Dermis microvascular lymphatic vessel endothelial cell (primary cell): ENCODE measurements at places on chromosomes 5 and 9.

- no peak for DNase-seq
These were observed 41.3 kb upstream of the HSPA9 start for GRCh38 chr5:138616508-138616907.

- DNase-seq: peak; percentile 24
These were observed 1.1 kb downstream of the HRCT1 start for GRCh38 chr9:35906923-35907699.

DNA sequence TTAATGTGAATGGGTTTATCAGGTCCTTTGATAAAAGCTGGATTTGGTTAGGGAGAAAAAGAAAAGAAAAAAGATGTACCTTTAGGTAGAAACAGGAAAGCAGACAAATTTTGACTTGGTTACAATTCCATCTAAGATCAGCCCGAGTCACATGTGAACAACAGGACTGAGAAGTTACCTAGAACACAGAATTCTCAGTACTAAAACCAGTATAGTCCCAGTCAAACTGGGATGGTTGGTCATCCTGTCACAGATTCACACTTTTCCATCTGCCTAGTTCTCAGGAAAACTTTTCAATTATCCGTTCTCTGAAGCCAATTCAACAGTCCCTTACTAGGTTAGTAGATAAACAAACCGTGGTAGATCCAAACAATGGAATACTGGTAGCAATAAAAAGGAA, 190.3 kb upstream of the PTGER4 start:
- no peak for DNase-seq

GRCh38 chr5:147610798-147611197, 100.9 kb upstream of the DPYSL3 start:
- DNase-seq: no peak

- no peak for DNase-seq
These were observed 6.6 kb upstream of the FAT2 start for GRCh38 chr5:151597749-151598148.

DNA sequence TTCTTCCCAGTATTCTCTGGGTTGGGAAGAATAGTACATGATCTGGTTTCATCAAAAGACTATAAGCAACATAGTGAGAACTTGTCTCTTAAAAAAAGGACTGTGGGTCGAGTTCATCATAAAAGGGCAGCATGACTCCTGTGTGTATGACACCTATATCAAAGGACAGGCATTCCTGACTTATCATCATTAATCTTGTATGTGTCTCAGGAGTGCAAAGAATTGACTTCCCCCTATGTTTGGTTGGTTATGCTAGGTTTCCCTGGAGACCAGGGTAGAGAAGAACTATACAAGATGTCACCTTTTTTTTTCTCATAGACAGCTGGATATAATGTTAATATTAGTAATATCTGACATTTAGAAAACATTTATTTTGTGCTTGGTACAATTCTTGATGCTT, 173.1 kb upstream of the ANKRD55 start:
- DNase-seq: no peak

DNA sequence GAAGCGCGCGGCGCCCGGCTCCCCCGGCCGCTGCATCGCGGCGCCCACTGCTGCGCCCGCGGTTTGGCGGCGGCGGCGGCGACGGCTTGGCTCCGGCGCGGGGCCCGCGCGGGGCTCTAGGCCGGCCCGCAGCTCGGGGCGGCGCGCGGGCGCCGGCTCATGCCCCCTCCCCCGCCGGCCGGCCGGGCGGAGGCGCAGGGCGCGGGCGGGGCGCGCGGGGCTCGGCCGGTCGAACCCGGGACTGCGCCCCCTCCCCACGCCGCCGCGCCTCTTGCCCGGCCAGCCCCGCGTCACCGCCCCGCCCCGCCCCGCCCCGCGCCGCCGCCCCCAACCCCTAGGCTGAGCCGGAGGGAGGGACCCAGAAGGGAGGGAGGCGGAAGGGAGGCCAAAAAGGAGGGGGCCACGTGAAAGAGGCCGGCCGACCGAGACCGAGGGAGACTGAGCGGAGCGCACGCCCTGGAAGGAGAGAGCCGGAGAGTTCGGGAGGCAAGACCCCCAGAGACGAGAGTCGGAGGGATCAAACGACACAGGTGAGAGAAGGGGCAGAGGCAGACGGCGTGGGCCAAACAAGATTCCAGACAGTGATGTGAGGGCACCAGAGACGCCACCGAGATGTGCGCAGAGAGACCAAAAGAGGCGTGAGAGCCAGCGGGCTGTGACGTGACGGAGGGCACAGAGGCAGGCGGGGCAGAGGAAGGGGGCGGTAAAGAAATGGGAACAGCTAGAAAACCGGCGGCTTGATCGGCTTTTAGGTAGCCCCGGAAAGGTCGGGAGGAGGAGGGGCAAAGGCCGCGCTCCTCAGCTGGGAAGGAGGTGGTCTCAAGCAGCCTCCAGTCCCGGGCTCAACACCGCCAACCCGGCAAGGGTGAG, at the start of gene BARX1:
Gene BARX1 (minus strand): TSS at position 245 of the 870 bp plus-strand sequence. CDS start 209 bp downstream, at position 36.
- no peak for DNase-seq

GRCh38 chr9:123929177-123929869, 603 bp downstream of the DENND1A start:
- DNase-seq: peak; percentile 12

DNA sequence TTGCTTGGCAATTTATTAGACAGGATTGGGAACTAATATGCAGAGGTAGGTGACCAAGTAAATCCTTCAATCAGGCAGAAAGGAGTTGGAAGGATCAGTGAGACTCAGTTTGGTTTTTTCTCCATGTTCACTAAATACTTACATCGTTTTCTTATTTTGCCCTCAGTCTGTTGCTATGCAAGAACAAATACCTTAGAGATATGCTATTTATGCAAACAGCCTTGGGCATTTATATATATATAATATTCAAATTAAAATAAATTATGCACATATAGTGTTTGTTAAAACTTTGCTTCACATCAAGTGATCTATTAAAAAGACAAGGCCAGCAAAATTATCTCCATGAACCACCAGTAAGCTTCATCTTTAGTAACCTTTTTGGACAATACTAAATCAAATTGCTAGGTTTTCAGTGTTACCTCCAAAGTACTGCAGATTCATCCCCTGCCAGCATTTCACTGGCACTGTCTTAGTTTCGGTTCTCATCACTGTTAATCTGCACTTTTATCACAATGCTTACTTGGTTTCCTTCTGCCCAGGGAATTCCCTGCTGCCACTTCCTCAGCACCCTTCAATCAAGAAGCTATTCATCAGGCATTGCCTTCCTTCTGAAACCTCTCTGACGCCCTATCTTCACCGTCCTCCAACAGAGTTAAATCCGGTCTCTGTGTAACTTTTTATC, 26.0 kb upstream of the LIFR start:
- DNase-seq: no peak

GRCh38 chr5:165525271-165525670, 2019.9 kb downstream of the MAT2B start:
- DNase-seq: no peak

GRCh38 chr9:133188843-133189180, 20.2 kb downstream of the OBP2B start:
- DNase-seq: no peak

DNA sequence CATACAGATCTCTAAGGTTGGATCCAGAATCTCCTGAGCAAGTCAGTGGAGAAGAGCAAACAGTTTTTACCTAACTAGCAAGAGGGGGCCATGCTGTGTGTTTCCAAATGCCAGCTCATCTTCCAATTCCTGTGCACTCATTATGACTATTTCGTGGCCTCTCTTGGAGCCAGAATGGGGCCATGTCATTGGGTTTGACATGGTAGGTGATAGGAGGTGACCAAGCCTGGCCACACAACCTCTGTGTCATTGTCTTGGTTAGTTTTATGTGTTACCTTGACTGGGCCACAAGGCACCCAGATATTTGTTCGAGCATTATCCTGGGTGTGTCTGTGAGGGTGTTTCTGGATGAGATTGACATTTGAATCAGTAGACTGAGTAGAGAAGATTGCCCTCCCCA, 206.2 kb downstream of the HSPA4 start:
- no peak for DNase-seq

GRCh38 chr9:73911804-73912203, 585.3 kb upstream of the RORB start:
- DNase-seq: no peak

DNA sequence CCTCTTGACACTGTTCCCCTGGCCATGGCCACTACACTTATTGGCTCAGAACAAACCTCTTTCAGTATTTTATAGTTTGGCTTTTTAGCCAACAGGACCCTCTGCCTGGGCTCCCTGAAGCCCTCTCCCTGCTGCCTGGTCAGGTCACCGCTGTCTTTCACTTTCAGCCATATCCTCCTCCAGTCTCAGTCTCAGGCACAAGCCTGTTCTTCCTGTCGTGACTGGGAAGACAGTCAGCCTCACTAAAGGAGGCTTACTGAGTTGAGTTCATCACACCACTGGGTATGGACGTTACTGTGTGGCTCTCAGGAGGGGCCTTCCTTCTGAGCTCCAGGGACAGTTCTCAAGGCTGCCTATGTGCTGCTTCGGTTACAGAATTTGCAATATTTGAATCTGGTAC, 2.0 kb downstream of the QSOX2 start:
- no peak for DNase-seq

DNA sequence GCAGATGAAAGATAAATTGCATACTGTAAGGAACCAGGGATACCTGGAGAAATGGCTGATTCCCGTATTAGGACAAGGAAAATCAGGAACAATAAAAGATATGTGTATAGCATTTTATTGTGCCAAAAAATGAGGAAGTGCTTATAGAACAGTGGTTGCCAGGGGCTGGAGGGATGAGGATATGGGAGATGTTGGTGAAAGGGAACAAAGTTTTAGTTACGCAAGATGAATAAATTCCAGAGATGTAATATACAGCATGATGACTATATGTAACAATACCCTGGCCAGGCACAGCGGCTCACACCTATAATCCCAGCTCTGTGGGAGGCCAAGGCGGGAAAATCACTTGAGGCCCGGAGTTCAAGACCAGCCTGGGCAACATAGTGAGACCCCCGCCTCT, 101.8 kb downstream of the CDK5RAP2 start:
- DNase-seq: no peak

GRCh38 chr9:134597041-134597913, 44.3 kb upstream of the COL5A1 start:
- DNase-seq: no peak

- DNase-seq: peak; percentile 55
These were observed 212.8 kb downstream of the NXNL2 start for GRCh38 chr9:88747768-88748167.

- DNase-seq: no peak
These were observed 3.2 kb downstream of the OTP start for GRCh38 chr5:77635067-77635916.

GRCh38 chr5:74640954-74641734, 616 bp upstream of the ENC1 start:
- no peak for DNase-seq

GRCh38 chr9:2523591-2523990, 98.0 kb upstream of the VLDLR start:
- DNase-seq: no peak

GRCh38 chr5:138464008-138464387, 1.3 kb upstream of the EGR1 start:
- DNase-seq: peak; percentile 80

DNA sequence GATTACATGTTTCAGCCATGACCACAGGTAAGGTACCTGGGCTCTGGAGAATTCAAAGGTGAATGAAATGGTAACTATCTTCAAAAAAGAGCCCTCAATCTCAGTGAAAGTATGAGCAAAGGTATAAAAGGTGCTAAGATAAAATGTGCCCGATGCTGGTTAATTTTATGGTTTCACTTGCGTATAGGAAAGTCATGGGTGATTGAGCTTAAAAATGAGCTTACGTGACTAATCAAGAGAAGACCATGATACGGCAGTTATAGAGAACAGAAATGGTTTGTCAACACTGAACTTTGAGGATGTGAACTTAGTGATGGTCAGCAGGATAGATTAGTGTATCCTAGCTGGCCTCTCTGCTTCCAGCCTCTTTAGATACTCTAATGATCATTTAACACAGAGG, 320.1 kb downstream of the DEPDC1B start:
- DNase-seq: no peak

GRCh38 chr9:35635730-35636129, 15.0 kb downstream of the SIT1 start:
- no peak for DNase-seq

GRCh38 chr9:113484258-113484730, 20.8 kb downstream of the RGS3 start:
- DNase-seq: peak; percentile 96

- DNase-seq: no peak
These were observed 41.1 kb upstream of the ERCC6L2 start for GRCh38 chr9:95834281-95834907.

GRCh38 chr9:89317282-89317681, 1.0 kb upstream of the SECISBP2 start:
- no peak for DNase-seq

DNA sequence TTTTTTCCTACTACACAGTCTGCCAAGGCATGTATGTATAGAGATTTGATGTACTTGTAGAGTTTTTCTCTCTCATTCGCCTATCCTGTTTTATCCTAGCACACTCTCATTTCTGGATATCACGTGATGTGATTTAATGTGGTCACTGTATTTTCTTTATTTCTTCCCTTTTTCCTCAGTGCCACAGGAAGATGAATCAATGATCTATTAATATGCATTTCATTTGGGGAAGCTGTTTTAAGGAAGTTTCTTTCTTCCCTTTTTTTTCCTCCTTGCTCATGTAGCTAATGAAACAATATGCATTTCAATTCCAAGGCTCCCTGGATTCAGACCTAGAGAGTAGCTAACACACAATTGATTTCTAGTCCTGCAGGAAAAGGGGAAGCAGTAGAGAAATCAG, 506.3 kb upstream of the WWC1 start:
- DNase-seq: no peak

DNA sequence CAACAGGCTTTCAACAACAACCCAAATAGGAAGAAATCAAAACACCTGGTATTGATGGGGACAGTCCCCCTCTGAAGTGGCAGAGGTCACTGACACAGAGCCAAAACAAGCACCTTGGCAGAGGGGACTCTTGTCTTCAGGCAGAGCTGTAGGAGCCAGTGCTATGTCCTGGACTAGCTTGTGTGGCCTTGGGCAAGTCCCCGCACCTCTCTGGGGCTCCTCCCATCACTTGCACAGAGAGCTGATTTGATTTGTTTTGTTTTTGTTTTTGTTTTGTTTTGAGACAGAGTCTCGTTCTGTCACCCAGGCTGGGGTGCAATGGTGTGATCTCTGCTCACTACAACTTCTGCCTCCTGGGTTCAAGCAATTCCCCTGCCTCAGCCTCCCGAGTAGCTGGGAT, 100.8 kb downstream of the C9orf50 start:
- no peak for DNase-seq

- DNase-seq: no peak
These were observed 39.9 kb upstream of the CTSL start for GRCh38 chr9:87685871-87686519.

- peak; percentile 36 for DNase-seq
These were observed 43.9 kb upstream of the ORM1 start for GRCh38 chr9:114278881-114279570.

GRCh38 chr5:88644676-88645075, 238.3 kb downstream of the MEF2C start:
- no peak for DNase-seq

GRCh38 chr5:124650147-124650561, 96.3 kb downstream of the ZNF608 start:
- peak; percentile 77 for DNase-seq

- peak; percentile 68 for DNase-seq
These were observed 3.9 kb downstream of the MLLT3 start for GRCh38 chr9:20618361-20618802.

- DNase-seq: no peak
These were observed 37.8 kb downstream of the ASTN2 start for GRCh38 chr9:117377046-117377445.

- no peak for DNase-seq
These were observed 1.3 kb downstream of the EEIG1 start for GRCh38 chr9:127979333-127980059.
